ENCODE measurements at places on chromosomes 6 and 20.

DNA sequence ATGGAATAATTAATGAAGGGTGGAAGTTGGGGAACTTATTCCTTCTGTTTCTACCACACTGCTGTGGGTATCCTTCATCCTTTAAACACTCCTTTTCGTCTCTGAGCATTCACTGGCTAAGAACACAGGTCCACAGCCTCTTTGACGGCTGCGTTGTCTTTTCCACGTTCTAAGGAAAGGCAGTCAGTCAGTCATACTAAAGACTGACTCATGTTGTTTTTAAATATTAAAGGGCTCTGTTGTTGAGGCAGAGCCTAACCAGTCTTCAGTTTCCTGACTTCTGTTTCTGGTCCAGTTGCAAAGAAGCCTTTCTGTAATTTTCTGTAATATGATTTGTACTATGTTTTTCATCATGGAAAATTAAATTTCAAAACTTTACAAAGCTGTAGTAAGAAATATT is 48.0 kb downstream of the UST start:
- no peak for DNase-seq

DNA sequence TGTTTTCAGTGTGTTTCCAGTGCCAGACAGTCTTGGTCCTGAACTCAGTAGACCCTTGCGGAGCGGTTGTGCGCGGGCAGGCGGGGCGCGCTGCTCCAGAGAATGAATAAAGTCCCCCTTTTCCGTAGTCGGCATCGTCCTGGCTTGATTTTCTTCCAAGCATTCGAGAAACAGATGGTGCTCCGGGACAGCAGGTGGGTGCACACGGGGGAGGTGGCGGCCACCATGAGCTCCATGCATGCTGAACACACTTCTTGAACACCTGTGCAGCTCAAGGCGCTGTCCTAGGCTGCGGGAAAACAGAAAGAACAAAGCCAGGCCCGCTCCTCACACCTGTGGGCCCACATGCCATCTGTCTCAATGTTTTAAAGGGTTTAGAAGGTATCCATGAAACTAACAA is 125.2 kb downstream of the TAF4 start:
- no peak for DNase-seq

DNA sequence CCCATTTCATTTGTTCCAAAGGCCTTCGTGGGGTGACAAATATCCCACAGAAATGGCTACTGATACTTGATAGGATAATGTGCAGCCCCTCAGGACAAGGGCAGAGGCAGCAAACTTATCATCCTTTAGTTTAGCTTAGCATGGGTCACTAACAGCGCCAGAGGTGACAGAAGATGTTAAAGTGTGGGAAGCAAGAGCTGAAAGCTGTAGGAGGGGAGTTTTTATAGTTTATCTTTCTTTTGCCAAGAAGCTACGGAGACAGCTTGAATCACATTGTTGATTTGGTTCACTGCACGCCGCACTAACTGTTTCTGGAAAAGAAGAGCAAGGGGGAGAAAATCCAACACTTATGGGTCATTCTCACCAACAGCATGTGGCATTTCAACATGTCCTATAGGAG is 773.9 kb upstream of the MMS22L start:
- no peak for DNase-seq

- DNase-seq: no peak
Measured at GRCh38 chr6:19753826-19754225, 83.3 kb upstream of the ID4 start.

- no peak for DNase-seq
Measured at GRCh38 chr6:46715141-46715540, 20.0 kb downstream of the PLA2G7 start.

- no peak for DNase-seq
Measured at GRCh38 chr6:2935566-2936291, 32.6 kb upstream of the SERPINB9 start.

- DNase-seq: no peak
Measured at GRCh38 chr6:71510057-71510713, 221.6 kb downstream of the OGFRL1 start.

GRCh38 chr6:170069611-170070010 is 221.3 kb downstream of the DLL1 start:
- no peak for DNase-seq

GRCh38 chr6:22380236-22380635 is 83.4 kb upstream of the PRL start:
- DNase-seq: no peak

DNA sequence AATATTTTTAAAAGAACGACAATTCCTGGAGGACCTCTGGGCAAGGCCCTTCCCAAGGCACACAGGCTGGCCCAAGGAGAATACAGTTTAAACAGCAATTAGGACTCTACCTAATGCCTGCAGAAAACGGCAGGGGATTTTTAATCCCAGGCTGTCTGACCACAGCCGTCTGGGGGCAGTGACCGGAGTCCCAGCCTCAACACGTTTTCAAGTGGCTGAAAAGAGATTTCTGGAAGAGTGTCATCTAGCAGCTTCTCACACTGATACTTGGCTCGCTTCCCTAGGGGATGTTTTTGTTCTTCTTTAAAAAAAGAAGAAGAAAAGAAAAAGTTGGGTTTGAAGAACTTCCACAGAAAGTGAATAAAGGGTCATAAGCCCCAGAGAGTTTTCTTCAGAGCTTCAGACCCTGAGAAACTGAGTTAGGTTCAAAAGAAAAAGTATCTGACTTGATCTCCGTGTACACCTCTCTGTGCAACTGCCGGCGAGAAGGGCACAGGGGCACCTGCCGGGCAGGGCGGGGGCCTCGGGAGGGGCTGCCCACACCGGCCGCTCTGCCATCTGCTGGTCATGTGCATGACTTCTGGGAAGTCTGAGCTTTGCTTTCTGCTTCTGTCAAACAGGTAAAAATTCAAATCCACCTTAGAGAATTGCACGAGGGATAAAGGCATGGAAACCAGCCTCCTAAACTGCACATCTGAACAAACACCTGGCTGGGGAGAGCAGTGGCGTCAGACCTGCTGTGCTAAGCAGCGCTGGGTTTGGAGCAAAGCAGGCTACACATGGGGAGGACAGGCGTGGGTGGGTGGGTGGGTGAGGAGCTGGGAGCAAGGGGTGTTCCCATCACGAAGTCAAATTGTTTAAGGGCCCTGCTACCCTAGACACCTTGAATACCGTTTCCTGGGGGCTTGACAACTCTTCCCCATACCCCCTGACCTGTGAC is 33.0 kb downstream of the RRBP1 start:
- DNase-seq: no peak

DNA sequence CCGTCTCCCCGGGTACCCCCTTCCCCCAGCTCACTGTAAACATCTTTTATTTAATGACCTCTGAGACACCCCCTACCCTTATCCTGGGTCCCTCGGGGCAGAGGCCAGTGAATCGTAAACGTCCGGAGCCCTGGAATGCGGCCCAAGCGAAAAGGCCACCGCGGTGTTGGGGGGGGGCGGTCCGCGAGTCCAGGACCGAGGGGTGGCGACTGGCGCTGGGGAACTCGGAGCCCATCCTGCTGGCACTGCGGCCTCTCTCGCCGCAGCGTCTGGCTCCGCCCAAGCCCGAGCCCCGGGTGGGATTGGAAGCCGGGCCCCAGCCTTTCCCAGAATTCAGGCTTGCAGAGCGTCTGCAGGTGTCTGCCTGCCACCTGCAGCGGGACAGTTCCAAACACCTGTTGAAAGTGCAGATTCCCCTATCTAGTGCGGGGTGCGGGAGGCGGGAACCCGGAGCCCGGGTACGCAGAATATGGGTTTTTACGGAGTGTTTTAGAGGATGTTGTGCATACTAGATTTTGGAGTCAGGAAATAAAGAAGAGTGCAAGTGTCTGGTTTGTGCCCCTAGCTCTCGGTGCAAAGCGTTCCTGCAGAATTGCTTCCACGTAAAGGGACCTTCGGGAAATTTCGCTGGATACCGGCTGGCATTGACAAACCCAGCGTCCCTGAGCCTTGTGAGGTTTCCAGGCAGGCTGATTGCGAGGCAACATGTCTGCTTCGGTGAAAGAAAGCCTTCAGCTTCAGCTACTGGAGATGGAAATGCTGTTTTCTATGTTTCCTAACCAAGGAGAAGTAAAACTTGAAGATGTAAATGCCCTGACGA is 800 bp downstream of the RWDD2A start:
- peak; percentile 5 for DNase-seq

- DNase-seq: no peak
Measured at GRCh38 chr6:90454836-90455427, 131.9 kb downstream of the MAP3K7 start.

GRCh38 chr6:24223115-24223919 is 97.3 kb downstream of the NRSN1 start:
- no peak for DNase-seq

GRCh38 chr6:49915035-49915434 is 48.7 kb upstream of the CRISP1 start:
- DNase-seq: no peak

GRCh38 chr6:105587349-105588122 is 184.7 kb upstream of the PREP start:
- no peak for DNase-seq

DNA sequence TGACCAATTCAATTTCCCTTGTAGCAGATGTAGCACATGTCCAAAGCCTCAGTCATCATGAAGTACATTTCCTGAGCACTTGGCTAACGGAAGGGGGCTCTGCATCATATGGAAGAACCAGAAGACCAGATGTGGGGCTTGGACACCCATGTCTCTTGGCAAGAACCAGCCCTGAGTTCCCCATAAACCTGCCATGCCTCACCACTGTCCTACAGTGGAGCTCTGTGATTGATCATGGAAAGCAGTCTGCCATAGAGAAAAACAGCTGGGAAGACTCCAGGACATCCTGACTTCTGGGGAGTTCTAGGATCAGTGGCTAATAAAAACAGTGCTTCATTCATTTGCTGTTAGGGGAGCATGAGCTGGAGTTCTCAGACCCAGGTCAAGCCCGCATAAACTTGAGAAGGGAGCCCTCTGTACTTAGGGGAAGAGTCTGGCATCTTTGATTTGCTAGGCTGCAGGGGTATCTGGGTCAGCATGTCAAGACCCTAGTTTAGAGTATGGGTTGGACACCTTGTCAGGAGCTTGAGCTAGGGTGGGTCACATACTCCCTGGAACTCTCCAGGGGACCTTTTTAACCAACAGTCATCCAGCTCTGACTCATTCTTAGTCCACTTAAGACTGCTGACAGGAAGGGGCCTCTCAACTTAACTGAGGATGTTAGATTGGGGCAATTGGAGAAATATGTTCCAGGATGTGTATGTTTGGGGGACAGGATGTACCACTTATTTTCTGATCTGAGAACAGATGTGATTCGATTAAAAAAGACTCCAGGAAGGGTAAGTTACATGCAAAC is 26.3 kb upstream of the TRAM2 start:
- no peak for DNase-seq

GRCh38 chr6:54003316-54003715 is 107.9 kb upstream of the MLIP start:
- no peak for DNase-seq
